ENCODE measurements at places on chromosomes 6 and 20. TPM values are rescaled to one million over a fixed set of nuclear protein-coding genes. Genes with fewer than 3 reads are reported as not detected.

The ZNF831 gene
- total RNA-seq = 0.10 TPM

The PRR18 gene
- 0.17 TPM for total RNA-seq

The AGER gene
- 12.8 TPM for total RNA-seq

The BRD2 gene
- 111 TPM for total RNA-seq
